Caco-2 (cell line): ENCODE measurements at places on chromosomes 1 and 21. TPM values are rescaled to one million over a fixed set of nuclear protein-coding genes. Genes with fewer than 3 reads are reported as not detected.

DNA sequence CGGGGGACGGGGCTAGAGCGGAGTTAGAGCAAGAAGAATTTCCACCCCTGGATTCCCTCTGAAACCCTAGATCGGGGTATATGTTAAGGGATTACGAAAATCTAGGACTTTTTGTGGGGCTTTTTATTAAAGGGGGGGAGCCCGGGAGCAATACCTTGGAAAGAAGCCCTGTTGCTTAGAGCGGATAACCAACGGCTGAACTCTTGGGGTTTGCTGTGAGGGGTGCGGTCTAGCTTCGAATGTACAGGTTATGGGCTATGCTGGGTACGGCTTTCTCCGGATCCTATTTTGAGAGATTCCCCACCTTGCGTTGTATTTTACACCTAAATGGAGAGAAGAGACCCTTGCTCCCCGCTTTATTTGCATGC is 626 bp downstream of the DYRK3 start:
- peak overlapping the region; percentile 86 for H3K4me3 ChIP-seq
- no peak for DNase-seq
- no peaks in the 10 kb centered on the region for H3K36me3 ChIP-seq
- no peaks in the 10 kb centered on the region for H3K4me1 ChIP-seq
- no peak overlapping the region for H3K27ac ChIP-seq
- H3K27me3 ChIP-seq, result no peaks in the 10 kb centered on the region; the same call in 1 of the 2 replicates

DNA sequence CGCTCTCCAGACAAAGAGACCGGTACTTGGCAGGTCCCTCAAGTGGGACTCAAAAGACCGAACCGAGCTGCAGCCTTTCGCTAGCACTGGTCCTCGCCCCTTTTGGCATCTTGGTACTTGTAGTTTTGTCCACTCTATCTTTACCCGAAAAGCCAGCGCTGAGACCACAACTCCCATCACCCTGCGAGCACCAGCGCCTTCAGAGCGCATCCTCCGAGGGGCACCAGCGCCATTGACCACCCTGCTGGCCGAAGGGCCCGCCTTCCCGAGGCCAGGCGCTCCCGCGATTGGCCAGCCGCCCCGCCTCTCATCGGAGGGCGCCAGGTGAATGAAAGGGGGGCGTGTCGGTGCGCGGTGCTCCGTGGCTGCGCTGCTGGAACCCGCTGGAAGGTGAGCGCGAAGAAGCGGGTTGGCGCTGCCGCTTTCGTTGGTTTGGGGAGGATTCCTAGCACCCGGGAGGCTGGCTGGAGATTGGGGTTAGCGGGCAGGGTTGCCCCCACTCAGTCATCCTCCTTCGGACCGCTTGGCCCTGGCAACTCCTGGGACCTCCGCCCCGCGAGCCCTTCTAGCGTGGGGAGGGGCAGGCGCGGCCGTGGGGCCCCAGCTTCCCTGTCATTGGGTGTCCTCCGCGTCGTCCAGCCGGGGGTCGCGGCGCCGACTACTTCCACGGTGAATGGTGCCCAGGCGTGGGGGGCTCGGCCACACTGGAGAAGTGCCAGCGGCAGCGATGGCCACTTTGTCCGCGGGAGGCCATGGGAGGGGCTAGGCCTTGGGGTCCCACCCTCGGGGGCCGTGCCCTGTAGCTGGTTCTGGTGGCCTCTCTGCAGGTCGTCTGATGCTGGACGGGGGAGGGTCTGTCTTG is at the start of gene ZBTB8B:
Gene ZBTB8B, plus strand, starts transcription at position 357 of the 862 bp plus-strand sequence. CDS start 5,553 bp downstream, outside the sequence.
- no peaks in the 10 kb centered on the region for H3K4me1 ChIP-seq
- no peaks in the 10 kb centered on the region for H3K36me3 ChIP-seq
- no peaks in the 10 kb centered on the region for H3K27me3 ChIP-seq
- H3K27ac ChIP-seq, result no peak within 1 kb of the TSS
- H3K4me3 ChIP-seq, result no peak within 1 kb of the TSS
- DNase-seq, result no peak

GRCh38 chr1:54156201-54156600 is 3.4 kb upstream of the CDCP2 start:
- no peaks in the 10 kb centered on the region for H3K36me3 ChIP-seq
- peaks cover 6% of the 10 kb centered on the region; the same call in 1 of the 2 replicates for H3K4me1 ChIP-seq
- no peak for DNase-seq
- no peak overlapping the region for H3K27ac ChIP-seq
- no peaks in the 10 kb centered on the region for H3K27me3 ChIP-seq
- H3K4me3 ChIP-seq, result no peak overlapping the region

DNA sequence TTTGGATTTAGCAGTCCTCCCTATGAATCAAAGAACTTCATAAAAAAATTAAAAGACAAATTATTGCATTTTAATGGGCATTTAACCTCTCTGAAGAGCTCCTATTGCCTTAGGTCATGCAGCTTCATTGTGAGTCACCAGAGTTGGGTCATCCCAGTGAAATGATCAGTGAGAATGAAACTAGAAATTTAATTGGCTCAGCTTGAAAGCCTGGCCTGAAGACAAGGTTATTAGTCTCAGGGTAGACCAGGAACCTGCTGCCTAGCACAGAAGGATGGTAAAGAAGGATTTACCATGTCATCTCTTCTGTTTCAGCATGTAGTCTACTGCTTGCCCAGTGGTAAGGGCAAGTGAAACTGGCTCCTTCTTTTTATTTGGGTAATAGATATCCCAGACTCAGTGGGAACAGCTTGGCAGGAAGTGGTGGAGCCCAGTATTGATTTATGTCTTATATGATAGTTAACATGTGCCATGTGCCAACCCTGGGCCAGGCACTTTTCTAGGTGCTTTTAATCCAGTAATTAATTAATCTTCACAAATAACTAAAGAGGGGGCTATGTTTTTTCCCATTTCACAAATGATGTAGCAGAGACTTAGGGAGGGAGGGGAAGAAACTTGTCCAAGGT is 23.6 kb downstream of the LAMC2 start:
- no peaks in the 10 kb centered on the region for H3K27me3 ChIP-seq
- no peak for DNase-seq
- no peaks in the 10 kb centered on the region for H3K36me3 ChIP-seq
- H3K4me3 ChIP-seq, result no peak overlapping the region
- no peak overlapping the region for H3K27ac ChIP-seq
- H3K4me1 ChIP-seq, result no peaks in the 10 kb centered on the region

DNA sequence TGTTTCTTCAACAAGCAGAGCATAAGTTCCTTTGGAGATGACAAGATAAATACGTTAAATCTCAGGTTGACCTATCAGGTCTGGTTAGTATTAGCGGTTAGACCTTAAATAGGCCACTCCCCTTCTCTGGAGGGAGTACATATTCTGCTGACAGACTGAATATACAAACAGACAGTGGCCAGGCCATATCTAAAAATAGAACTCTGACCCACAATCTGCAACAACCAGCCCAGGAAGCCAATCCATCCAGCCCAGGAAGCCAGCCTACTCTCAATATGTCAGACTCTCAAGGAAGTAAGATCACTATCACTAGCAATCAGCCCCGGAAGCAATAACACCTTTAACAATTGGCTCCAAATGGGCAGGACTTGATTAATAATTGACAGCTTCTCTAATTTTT is 6.7 kb downstream of the IL20 start:
- H3K4me3 ChIP-seq, result no peak overlapping the region
- H3K27me3 ChIP-seq, result no peaks in the 10 kb centered on the region
- no peak overlapping the region for H3K27ac ChIP-seq

The OR2C3 gene
- not detected in 2 replicates for total RNA-seq

The RIMS3 gene
- total RNA-seq, result 2.8 and 3.1 TPM in 2 replicates

The PPIAL4G gene
- not detected in 2 replicates for total RNA-seq

The SLC30A10 gene
- 0.39 and 0.65 TPM in 2 replicates for total RNA-seq

The CGN gene
- 147 TPM in 2 replicates for total RNA-seq

The CLCA4 gene
- not detected in 2 replicates for total RNA-seq

The SAMD13 gene
- total RNA-seq, result 0.53 and 0.59 TPM in 2 replicates
